ENCODE measurements at places on chromosomes 5 and 9.

GRCh38 chr5:129963359-129963758 is 59.1 kb downstream of the CHSY3 start:
- DNase-seq = no peak

DNA sequence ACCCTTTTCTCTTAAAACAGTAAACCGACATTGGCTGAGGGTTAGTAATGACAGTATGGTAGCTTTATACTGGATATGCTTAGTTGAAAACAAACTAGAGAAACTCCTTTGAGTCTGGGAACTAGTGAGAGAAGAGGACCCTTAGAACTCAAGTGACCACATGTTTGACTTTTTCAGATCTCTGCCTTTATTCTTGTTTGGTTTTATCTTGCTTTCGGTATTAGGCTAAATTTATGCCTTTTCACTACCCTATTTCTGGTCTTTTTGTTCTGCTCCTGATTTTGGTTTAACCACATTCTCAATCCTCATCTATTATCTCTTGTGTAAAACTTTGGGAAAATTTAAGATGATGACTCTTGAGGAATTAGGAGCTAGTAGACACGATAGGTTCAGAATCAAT is 11.0 kb downstream of the SNAPC3 start:
- DNase-seq = no peak

DNA sequence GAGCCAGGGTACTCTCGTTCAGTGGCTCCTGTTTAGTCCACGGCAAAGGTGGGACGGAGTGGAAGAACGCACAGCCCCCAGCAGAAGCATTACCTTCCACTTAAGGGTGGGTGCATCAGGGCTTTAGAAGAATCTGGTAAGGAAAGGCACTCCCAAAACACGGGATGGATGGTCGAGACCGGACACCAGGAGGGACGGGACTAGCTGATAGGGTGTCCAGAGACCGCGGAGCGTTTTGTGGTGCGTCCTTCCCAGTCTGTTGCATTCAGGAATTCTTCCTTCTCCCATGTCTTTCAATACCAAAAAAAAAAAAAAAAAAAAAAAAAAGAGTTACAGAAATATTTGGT is 545 bp upstream of the CTSV start:
- peak; percentile 77 for DNase-seq

DNA sequence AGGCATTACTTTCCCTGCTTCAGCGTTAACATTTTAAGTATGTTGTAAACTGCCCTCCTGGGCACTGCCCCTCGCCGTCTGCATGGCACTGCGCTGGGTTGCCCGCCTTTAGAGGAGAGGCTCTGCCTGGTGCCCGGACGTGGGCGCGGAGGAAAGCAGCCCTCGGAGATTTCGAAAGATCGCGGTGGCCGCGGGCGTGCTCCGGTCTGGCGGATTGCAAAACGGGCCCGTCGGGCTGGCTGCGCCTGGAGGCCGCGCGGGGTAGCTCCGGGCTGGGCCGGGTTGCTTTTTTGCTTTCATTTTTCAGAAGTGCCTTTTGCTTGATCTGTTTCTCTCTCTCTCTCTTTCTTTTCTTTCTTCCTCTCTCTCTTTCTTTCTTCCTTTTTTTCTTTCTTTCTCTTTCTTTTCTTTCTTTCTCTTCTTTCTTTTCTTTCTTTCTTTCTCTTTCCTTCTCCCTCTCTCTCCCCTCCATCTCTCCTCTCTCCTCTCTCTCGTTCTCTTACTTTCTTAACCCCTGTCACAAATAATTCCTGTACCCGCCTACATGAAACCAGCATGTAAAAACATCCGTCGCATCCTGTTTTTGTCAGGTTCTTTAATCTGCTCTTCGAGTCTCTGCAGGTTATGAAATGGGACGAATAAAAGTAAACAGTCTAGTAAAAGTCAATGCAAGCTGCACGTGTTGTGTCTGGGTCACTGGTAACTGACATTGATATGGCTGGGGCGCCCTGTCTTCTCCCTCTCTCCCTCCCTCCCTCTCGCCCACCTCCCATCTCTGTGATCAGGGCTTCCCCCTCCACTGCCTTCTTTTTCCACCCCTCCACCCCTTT is 1.7 kb downstream of the FST start:
- peak; percentile 60 for DNase-seq

- DNase-seq = peak; percentile 82
Measured at GRCh38 chr9:136694163-136694871, 7.1 kb upstream of the AGPAT2 start.

- no peak for DNase-seq
Measured at GRCh38 chr5:62690421-62690820, 111.8 kb downstream of the LRRC70 start.

DNA sequence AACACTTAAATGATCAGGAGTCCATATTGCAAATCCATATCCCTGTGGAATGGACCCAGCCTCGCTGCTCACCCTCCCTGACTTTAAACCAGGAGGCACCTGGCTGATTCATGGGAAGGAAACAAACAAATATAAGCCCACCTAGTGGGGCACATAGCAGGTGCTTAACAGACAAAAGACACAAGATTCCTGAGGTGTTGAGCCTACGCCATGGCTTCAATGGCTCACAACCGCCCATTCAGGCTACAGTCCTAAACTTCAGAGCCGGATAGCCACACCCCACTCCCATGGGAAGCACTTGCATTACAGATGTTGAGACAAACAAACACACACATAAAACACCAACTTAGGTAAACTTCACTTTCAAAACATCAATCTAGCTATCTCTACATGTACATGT is 359.9 kb downstream of the ICE1 start:
- no peak for DNase-seq

- DNase-seq = no peak
Measured at GRCh38 chr5:144378681-144379080, 208.0 kb downstream of the KCTD16 start.

Data from HAP-1 (cell line).